ENCODE measurements at places on chromosomes 7 and 10.
A peak's percentile ranks its signal among the peaks of the same experiment; 100 is the strongest.

DNA sequence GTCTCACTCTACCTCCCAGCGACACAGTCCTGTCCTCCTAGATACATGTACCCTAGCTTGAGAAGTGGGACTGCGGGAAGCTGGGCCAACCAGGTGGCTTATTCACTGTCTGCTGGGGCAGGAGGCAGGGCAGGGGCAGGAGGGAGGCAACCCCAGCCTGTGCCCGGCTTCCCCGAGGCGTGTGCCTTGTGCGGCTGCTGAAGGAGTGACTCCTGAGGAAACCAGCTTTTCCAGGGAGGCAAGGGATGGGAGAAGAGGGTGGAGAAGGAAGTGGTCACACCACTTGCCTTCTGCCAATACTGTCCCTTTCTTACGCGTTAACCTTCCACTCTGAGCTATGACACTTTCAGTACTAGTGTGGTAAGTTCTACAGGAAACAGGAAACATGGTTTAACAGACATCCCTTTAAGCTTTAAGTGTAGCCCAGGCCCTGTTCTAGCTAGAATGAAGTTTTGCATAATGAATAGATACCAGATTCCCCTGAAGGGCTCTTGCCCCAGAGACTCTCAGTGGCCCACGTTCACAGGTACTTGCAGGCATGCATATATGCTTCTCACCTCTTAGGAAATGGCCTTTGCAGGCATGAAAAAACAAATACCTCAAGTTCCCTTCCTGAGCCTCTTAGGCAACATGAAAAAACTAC is 40.6 kb downstream of the SYPL1 start:
- peak; percentile 25 for DNase-seq

GRCh38 chr7:37356911-37357636 is 91.6 kb downstream of the ELMO1 start:
- no peak for DNase-seq

GRCh38 chr10:43125274-43125845 is 12.9 kb upstream of the CSGALNACT2 start:
- DNase-seq, result no peak

DNA sequence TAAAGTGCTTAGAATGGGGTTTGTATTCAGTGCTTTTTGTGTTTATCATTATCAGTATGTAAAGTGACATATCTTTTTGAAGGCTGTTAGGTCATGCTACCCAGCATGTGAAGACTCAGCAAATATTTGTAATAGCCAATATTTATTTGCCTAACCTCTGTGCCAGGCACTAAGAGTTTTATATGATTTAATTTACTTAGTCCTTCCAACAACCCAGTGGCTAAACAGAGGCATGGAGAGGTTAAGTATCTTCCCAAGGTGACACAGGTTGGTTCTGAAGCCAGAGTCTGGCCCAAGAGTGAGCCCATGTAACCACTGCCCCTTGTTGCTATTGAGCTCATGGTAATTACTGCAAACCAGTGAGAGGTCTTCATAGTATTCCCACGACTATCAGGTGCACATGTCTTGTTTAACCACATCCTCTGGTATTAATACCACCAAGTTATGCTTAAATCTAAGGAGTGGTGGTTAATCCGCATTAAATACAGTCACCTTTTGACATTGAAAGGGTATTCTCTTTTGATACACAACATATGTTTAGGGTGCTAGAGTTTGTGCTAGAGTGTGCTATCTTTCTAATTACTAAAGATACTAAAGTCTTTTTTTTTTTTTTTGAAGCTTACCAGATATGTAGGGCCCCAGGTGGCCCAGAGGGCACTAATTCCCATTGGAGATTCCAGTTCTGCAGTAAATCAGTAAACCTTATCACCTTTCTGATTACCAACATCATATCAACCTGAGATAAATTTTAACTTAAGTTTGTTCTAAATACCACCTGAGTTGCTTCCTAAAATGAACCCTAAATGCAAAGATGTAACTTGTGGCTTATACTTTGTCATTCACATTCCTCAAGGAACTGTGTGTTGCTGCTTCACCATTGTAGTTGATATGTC is 2.9 kb downstream of the ADD3 start:
- no peak for DNase-seq

- no peak for DNase-seq
Measured at GRCh38 chr7:30658479-30659074, 23.7 kb downstream of the CRHR2 start.

- DNase-seq, result no peak
Measured at GRCh38 chr10:72356115-72356514, 1.4 kb upstream of the DNAJB12 start.

DNA sequence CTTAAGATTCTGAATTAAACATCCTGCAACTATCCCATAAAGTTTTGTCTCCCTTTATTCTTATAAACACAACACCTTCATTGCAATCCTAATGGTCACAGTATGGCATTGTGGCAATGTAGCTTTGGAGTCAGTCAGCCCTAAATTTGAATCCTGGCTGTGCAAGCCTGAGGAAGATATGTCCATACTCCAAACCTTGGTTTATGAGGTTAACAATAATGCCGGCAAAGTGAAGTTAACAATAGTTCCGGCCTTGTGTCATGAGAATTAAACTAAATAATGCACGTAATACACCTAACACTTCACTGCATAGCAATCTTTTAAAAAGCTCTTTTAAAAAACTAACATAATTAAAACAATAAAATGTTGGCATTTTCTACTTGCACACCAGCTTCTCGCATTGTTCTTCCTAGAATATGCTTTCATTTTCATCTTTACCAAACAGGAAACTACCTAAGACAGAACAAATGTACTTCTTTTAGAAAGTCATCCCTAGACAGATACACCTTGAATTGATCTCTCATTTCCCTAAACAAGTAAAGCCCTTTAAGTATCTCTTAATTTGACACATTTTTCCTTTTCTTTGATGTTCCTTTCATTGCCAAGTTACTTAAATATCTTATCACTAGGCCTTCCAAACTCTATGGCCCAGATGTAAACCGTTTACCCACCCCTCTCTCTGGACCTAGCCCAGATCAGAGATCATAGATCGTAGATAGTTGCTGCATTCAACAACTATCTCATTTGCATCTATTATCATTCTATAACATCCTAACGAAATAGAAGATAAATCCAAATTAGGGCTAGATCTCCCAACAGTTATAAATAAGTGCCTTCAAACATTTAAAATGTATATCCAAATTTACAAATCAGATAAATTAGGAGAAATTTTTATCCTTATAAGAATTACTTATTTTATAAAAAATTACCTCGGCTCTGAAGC is 66.7 kb downstream of the CREB3L2 start:
- DNase-seq, result no peak

DNA sequence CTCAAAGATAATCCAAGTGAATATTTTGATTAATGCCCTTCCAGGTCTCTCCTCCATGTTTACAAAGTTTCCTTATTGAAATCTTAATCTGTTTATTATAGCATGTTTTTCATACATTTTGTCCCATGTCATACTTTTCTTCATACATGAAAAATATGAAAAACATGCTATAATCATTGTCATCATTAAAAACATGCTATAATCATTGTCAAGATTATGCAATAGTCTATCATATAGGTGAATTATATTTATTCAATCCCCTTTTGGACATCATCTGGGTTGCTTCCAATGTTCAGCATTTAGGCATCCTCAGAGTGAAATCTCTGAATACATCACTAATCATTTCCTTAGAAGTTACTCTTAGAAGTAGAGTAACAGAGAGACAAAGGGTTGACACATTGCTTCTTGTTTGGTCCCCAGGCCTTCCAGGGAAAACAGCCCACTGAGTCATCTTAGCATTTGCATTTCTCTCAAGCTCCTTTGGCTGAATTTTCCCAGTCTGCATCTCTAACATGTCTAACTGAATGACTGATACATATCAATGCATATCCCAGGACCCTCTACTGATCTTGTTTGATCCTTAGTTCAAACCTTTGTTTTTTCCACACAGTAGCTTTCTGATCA is 87.0 kb downstream of the SGMS1 start:
- no peak for DNase-seq

DNA sequence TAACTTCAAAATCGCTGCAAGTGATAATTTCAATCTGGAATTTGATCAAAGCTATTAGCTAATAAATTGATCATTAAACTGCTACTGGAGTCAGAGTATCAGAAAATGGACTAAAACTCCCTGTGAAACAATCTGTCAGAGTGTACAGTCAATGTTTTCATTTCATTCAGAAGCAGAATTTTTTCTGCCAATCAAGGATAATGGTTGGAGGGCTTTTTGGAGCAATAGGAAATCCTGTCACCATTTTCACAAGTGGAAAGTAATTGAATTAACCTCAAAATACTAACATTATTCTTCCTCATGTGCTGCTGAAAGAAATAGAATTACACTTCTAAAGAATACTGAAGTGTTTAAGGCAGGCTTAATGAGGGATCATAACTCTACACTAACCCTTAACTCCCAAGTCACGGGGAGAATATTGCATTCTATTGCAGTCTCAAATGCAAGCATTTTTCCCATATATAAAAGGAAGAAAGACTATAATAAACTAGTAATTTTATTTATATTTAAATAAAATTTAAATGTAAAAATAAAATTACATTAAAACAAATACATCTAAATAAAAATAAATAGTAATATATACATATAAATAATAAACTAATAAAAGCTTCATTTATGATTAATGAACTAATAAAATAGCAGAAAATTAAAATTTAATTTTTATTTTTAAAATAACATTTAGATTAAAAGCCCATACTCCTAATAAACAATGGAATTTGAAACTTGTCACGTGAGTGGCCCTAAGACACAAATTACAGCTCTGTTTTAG is 67.1 kb downstream of the SEMA3E start:
- DNase-seq, result no peak

- DNase-seq, result no peak
Measured at GRCh38 chr10:106780632-106781031, 383.9 kb downstream of the SORCS1 start.

- no peak for DNase-seq
Measured at GRCh38 chr10:70093335-70093944, 39.2 kb downstream of the AIFM2 start.

- no peak for DNase-seq
Measured at GRCh38 chr7:107711301-107711700, 32.6 kb upstream of the CBLL1 start.

- no peak for DNase-seq
Measured at GRCh38 chr7:72435925-72436480, 23.9 kb upstream of the CALN1 start.

DNA sequence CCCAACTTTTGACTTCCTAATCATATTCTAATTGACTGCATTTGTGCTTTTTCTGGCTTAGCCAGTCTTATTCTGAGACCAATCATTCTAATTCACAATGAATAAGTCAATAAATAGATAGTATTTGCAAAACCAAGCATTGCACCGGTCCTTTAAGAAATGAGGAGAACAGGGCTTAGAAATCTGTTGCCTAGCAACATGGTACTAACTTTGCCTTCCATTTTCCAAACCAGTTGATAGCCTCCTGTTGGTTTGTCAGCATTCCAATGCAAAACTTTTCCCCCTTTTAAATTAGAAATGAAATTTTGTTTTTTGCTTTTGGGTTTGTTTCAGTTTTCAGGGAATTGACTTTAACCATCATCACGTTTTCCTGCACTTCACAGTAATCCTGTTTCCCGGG is 603.5 kb upstream of the NRP1 start:
- no peak for DNase-seq

GRCh38 chr10:85645926-85646711 is 720.5 kb downstream of the GRID1 start:
- DNase-seq, result no peak

DNA sequence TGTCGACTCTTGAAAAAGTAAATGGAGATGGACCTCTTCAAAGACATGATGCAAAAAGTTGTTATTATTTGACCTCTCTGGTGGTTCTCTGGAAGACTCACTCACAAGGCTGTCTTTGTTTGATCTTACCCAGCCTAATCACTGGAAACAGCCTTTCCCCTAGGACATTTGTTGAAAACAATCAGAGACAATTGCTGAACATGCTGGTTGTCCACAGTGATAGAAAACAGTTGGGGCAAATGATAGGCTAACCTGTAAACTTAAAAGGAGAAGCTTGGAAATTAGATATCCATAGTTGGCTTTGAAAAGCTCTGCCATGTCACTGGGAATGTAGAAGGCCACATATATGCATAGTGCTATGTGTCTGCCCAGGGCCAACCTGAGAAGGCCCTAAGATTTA is 22.9 kb upstream of the TES start:
- DNase-seq, result no peak

DNA sequence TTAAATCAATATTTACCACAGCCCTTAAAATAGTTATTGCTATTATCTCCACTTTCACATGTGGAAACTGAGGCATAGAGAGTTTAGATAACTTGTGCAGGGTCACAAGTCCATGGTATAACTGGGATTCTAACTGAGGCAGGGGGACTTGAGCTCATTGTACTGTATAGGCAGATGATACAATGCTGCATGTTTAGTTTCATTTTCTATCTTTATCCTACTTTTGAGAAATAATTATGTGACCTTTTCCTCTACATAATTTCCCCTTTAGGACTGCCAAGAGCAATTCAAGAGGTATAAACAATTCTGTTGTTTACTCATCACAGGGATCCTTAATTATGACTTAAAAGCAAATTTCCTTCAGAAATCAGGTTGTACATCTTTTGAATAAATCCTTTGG is 193.1 kb downstream of the SUGCT start:
- no peak for DNase-seq

DNA sequence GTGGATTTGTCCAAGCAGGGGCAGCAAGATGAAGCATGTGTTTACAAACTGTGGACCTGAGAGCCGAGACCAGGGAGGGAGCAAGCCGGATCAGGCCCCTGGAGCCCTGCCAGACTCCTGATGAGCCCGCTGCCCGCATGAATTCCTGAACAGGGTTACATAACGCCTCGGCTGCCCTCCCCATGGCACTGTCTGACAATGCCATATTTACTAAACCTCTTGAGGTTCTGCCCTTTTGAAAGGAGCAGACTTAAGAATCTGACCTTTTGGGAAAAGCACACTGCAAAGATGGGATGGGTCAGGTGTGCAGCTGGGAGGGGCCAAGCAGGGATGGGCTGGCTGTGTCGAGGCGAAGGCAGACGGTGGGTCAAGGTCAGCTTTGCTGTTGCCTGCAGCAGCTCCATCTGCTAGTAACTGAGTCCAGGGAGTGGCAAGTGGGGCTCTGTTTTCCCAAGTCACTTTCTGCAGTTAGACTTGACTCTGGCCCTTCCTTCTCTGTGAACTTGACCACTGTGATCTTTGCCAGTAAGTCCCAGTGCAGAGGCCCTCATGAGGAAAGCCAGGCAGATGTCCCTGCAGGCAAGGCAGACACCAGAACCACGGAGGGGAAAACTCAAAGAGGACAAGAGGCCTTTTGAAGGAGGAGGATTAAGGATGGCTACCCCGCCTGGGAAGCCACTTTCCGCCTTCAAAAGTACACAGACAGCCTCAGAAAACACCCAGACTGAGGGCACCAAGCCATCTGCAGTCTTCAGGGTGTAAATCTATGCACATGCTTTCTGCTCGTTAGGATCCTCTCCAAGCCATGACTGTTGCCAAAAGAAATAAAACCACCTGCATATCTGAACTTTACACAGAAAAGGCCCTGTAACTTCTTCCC is 175.8 kb downstream of the TNS3 start:
- DNase-seq, result no peak

GRCh38 chr10:126839094-126839761 is 66.0 kb upstream of the DOCK1 start:
- DNase-seq, result no peak

GRCh38 chr10:13787015-13787421 is 200.3 kb downstream of the PRPF18 start:
- DNase-seq, result peak; percentile 68

- DNase-seq, result no peak
Measured at GRCh38 chr10:92421550-92421949, 130.6 kb downstream of the MARCHF5 start.

GRCh38 chr10:116587878-116588591 is 2.7 kb upstream of the PNLIPRP1 start:
- no peak for DNase-seq

Data from stimulated activated CD4-positive, alpha-beta T cell treated with anti-CD3 and anti-CD28 coated beads, Interleukin-4, amount 100 ng/mL, for 1 hour (primary cell).